ENCODE measurements at places on chromosomes 2 and 18.
A peak's percentile ranks its signal among the peaks of the same experiment; 100 is the strongest.

GRCh38 chr2:109355192-109355843 is 226.3 kb downstream of the SH3RF3 start:
- DNase-seq, result no peak

DNA sequence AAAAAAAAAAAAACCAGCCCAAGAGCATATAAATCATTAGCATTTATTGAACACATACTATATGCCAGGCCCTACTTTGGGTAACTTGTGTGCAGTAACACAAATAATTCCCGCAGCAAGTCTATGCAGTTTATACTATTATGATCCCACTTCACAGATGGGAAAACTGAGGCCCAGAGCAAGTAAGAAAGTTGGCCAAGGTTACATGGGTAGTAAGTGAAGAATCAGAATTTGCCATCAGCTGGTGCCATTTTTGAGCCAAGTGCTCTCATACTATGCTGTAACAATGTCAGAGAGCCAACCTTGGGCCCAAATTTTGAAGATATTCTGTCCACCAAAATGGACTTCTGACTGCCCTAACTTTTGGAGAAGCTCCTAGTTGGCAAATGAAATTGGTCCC is 13.5 kb upstream of the PSD4 start:
- no peak for DNase-seq

- peak; percentile 83 for DNase-seq
Measured at GRCh38 chr18:51070545-51070944, 40.5 kb downstream of the SMAD4 start.

DNA sequence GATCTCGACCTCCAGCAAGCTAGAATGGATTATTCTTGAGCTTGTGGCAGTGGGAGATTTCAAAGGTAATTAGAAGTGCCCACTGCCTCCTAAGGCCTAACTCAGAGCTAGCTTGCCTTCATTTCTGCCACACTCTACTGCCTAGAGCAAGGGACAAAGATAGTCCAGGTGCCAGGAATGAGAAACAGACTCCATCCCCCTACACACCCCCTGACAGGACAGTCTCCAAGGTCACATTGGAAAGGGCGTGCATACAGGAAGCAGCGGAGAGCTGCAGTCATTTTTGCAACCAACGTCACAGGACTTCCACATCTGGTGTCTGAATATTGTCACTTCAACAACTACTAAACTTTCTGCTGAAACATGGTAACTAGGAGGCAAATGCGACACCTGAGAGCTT is 101.0 kb upstream of the SH3BP4 start:
- DNase-seq, result no peak

DNA sequence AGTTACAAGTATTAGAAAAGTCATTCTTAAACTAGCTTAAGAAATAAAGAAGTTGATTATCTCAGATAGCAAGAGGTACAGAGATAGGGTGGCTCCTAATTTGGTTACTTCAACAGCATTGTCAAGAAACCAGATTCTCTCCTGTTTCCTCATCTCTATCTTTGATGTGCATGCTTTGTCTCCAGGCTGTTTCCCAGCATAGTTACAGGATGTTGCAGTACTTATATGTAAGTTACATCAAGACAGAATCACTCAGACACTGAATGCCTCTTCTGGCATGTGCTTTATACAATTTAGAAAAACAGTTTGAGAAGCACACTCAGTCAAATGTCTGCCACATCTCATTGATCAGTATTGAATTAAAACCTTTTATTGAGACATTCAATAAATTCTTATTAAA is 189.5 kb upstream of the UBE2E3 start:
- DNase-seq, result peak; percentile 40

DNA sequence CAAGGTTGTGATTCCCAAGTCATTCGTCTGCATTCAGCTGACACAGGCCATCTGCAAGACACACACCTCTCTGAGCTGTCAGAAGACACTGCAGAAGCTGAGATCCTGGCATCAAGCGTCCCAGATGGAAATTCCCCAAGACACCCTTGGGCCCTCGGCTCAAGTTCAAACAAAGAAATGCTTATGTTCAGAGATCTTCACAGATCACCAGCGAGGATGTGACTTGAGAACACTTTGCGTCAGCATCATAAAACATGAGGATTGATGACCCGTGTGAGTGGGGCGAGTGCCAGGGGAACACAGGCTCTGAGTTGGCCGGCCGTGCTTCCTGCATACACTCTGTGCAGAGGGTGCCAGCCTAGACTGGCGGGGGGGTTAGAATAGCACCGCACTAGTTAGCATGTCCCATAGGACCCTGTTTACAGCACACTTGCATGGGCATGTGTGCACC is 36.8 kb downstream of the KCNIP3 start:
- DNase-seq, result no peak

GRCh38 chr2:128710242-128710641 is 391.6 kb upstream of the HS6ST1 start:
- DNase-seq, result no peak

DNA sequence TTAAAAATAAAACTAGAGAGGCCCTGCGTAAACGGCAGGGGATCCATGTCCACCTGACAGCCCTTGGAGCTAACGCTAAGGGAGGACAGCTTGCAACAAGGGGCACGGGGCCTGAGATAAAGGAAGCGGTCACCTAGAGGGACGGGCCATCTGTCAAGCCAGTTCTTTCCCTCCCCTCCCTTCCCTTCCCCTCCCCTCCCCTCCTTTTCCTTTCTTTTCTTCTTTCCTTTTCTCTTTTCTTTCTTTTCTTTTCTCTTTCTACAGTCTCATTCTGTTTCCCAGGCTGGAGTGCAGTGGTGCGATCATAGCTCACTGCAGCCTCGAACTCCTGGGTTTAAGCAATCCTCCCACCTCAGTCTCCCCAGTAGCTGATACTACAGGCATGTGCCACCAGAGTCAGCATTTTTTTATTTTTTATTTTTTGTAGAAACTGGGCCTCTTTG is 34.5 kb upstream of the CTAGE1 start:
- no peak for DNase-seq

GRCh38 chr2:181038796-181039195 is 58.4 kb downstream of the UBE2E3 start:
- no peak for DNase-seq

GRCh38 chr2:180050246-180050645 is 43.1 kb upstream of the CWC22 start:
- peak; percentile 20 for DNase-seq

- DNase-seq, result no peak
Measured at GRCh38 chr2:85892216-85892944, 3.6 kb upstream of the ST3GAL5 start.

DNA sequence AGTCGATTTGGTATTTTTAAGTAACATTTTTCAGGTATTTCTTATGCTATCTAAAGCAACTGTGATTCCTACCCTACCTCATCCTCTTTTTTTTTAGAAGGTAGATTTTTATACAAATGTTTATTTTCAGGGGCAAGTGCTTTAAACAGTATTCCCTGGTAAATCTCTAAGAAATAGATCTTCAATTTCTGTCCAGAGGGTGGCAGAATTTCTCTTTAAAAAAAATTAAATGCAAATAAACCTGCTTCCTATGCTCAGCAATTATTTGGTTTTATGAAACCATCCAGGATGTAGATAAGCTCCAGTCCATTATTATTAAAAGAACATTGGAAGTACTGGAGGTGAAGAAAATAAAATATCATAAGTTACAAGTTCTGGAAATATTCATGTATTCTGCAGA is 191.9 kb downstream of the MYO3B start:
- peak; percentile 68 for DNase-seq

- peak; percentile 80 for DNase-seq
Measured at GRCh38 chr18:57542812-57543427, 43.6 kb downstream of the FECH start.

DNA sequence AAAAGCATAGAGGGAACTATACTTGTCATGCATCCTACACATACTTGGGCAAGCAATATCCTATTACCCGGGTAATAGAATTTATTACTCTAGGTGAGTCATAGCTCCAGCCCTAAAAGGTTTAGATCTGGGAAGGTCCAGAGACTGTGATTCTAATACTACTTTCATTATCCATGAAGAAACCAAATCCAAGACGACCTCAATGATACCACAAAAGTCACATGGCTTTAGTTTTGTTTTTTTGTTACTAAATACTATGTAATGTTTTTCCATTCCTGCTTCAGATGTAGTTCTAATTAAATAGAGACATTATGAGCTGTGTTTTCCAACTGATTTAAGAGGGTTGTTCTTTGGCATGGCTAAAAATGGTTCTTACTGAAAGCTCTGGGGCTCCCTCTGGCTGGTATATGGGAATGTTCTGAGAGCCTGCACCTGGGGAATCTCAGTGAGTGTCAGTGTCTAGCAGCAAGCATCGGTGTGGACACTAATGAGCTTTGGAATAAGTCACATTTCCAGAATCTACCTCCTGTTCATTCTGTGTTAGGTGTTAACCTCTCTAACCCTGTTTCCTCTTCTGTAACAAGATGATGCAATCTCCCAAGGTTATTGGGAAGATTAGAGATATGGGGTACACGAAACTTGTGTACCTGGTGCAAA is 20.5 kb upstream of the IL1RL2 start:
- peak; percentile 73 for DNase-seq

GRCh38 chr18:79988451-79989194 is at the start of gene TXNL4A:
Gene TXNL4A, minus strand, starts transcription at chr18:79988563. Its CDS starts 171 bp downstream, at chr18:79988392.
- peak; percentile 95 for DNase-seq

- DNase-seq, result no peak
Measured at GRCh38 chr18:11828786-11829432, 22.3 kb upstream of the CHMP1B start.

DNA sequence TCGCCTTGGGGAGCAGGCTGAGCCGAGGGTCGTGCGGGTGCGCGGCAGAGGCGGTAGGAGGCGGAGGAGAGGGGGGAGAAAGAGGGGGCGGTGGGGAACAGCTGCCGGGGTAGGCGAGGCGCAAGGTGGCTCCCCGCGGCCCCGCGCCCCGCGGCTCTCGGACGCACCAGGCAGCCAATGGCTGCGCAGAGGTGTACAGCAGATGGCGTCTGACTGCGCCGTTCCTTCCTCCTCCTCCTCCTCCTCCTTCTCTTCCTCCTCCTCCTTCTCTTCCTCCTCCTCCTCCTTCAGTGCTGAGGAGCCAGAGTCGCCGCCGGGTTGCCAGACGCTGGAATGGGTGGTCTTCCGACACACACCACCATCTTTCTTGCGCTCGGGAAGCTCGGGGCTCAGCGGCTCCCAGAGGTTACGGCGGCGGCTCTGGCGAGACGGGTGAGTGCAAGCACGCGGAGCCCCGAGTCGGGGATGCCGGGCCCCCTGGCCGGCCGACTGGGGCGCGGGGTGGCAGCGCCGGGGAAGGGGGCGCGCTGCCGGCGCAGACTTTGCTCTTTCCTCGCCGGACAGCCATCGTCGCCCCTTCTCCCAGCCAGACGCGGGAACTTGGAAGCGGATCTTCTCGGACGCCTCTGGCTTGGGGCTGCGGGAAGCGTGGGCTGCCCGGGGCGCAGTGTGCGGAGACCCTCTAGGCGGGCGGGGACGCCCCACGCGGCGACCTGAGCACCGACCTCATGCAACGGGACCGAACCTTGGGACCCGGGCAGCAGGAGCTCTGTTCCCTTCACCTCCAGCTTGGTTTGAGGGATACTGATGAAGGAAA is at the start of gene THSD7B:
Gene THSD7B (plus strand): TSS at position 290 of the 817 bp plus-strand sequence. CDS start 116,634 bp downstream, outside the sequence.
- no peak for DNase-seq

- peak; percentile 21 for DNase-seq
Measured at GRCh38 chr18:22643731-22644130, 226.0 kb upstream of the CTAGE1 start.

DNA sequence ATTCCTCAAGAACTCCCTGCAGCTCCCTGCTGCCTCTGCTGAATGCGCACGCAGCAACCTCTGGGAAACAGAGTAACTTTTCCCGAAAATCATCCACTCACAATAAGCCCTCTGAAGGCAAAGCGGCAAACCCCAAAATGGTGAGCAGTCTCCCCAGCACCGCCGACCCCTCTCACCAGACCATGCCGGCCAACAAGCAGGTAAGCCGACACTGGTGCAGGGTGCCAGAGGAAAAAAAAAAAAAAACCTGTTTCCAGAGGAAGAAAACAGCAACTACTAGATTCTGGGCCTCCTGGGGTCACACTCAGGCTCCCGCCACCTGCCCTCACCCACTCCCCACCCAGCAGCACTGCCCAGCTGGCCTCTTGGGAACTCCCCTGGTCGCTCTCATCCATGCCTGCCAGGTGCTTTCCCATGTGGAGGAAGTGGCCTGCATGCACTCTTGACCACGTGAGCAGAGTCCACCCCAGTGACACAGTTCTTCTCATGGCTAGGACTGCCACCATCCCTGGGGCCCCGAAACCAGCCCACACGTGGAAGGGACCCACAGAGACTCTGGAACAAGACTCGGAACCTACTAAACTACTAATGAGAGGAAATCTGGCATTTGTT is 36.9 kb downstream of the KCTD18 start:
- no peak for DNase-seq

GRCh38 chr2:64151476-64151875 is 7.3 kb upstream of the PELI1 start:
- no peak for DNase-seq

- DNase-seq, result no peak
Measured at GRCh38 chr2:213157242-213157641, 5.8 kb upstream of the IKZF2 start.

DNA sequence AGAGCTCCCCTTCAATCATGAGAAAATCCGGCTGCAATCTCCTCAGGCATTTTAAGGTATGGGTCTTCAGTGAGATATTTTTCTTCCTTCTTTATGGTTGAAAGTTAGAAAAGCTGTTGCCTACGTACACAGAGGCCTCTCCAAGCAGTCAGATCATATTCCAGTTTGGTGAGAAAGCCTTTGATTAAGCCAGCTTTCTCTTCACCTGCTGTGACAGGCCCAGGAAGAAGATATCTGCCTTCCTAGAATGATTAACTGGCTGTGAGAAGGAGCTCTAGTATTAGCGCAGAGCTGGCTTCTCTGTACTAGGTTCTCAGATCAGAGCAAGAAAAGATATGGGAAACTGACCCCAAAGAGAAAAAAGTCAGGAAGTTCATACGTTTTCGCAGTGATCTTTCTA is 585.0 kb upstream of the CHAC2 start:
- no peak for DNase-seq

DNA sequence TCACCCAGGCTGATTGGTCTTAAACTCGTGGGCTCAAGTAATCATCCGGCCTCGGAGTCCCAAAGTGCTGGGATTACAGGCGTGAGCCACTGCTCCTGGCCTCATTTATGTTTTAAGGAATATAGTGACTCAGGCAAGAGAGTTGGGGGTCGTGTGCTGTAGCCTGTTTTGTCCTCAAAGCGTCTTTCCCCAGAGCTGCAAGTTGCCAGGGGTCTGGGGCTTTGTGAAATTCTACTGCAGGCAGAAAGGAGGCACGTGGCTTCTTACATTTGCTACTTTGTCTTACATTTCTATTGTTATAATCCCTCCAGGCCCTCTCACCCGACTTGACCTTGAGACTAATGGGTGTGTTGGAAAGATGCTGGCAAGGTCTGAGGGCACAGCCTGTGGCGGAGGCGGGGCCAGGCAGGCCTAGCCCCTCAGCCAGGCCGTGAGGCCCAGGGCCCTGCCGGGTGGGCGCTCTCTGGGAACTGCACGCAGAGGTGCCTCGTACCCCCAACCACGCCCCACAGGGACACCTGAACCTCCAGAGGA is 85.8 kb upstream of the NDUFV2 start:
- DNase-seq, result no peak

- DNase-seq, result peak; percentile 38
Measured at GRCh38 chr18:32730620-32731091, 42.2 kb downstream of the KLHL14 start.

DNA sequence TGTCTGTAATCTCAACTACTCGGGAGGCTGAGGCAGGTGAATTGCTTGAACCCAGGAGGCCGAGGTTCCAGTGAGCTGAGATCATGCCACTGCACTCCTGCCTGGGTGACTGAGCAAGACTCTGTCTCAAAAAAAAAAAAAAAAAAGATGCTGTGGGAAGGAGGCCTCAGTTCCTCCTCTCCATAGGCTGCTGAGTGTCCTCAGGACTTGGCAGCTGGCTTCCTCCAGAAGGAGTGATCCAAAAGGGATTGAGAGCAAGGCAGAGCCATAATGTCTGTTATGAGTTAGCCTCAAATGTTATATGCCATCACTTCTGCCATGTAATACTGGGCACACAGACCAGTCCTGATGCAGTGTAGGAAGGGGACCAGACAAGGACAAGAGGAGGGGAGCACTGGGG is 6.6 kb upstream of the NPC1 start:
- no peak for DNase-seq

All from adipocyte (in vitro differentiated cells).